ENCODE measurements at places on chromosomes 2 and 18.

GRCh38 chr2:10777111-10777841, 35.3 kb downstream of the PDIA6 start:
- DNase-seq, result no peak

DNA sequence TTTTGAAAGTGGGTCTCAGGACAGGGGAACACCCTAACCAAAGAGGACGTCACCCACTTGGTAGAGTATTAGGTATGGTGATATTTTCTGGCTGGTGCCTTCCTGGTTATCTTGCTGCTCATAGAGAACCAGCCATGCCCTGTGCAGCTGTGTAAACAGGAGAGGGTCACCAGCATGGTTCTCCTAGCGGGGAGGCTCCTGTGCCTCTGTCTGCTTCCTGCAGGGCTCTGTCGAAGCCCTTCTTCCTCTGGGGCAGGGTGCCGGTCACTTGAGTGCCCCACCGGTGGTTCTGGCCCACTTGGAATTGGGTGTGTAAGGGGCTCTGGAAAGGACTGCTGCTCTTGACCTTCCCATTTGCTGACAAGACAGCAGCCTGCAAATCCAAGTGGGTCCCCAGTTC, 131.6 kb upstream of the MSH6 start:
- DNase-seq, result no peak

- no peak for DNase-seq
These were observed 353.5 kb downstream of the SETBP1 start for GRCh38 chr18:45034179-45034578.

DNA sequence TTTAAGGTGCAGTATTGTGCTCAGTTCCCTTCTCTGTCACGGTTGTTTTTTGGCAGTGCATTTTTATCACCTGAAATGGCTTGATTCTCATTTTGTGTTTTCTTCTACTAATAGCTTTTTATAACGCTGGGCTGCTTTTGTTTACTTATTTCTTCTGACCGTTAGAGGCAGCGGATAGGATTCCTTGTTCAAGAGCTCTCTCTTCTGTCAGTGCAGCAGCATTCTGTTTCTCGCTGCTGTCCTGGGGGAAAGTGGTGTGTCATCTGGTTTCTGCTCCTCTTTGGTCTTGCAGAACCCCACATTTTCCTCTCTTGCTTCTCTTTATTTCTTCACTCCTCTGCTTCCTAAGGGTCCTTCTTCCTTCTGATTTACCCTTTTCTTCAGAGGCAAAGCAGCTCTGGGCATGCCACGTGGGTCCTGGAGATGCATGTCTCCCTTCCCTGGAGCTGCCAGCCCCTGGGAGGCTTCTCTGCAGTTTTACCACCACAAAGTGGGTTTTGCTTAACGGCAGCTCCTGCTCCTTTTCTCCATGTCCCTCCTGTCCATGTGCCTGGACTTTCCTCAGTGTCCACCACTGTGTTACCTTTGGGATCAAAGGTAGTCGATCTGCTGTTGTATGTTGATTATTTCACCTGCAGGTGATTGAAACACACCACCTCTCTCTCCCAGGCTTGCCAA, 47.3 kb upstream of the SNTG2 start:
- DNase-seq, result no peak

DNA sequence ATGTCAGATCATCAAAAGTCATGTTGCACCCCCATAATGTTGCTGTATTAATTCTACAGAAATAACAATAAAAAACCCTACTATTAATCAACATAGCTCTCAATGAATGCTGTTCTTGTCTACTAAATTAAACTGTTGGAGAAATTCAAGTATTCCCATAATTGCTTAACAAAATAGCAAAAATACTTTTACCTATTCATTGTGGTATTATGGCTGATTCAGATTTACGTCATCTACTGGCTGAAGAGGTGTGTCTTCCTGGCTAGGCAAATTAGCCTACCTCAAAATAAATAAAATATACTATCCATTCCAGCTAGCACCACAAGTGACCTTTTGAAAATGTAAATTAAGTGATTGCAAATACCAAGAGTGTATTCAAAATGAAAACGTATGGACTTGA, 249.4 kb downstream of the MEIS1 start:
- DNase-seq, result no peak

- DNase-seq, result no peak
These were observed 68.7 kb downstream of the COL4A4 start for GRCh38 chr2:227095346-227095745.

- no peak for DNase-seq
These were observed 1.7 kb upstream of the CATIP start for GRCh38 chr2:218354850-218355443.

- no peak for DNase-seq
These were observed 1.7 kb downstream of the TBC1D8 start for GRCh38 chr2:101149241-101150192.

- DNase-seq, result no peak
These were observed 130.6 kb upstream of the HAAO start for GRCh38 chr2:42922790-42923579.

DNA sequence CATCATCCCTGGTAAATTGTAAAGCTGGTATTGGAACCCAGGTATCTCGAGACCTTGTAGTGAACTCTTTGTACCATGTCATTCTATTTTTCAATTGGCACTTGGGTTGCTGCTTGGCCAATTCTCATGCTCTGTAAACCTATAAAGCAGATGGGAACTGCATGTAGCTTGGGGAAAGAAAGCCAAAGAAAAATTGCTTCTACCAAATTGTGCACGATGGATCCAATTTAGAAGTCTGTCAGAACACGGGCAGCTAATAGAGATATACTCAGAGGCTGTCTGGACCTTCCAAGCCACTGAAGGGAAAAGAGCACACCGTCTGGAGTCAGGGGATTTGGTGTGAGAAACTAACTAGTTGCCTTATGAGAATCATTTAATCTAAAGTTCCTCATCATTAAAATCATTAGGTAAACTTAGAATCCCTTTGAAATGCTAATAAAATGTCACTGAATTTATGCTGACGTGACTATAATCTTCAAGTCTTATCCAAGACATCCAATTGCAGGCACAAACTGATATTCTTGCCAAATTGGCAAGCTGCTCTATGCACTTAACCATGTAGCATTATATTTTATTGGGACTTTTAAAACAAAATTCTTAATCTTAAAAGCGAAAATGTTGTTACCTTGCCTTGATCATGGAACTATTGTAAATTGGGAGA, 206.8 kb downstream of the DCC start:
- DNase-seq, result no peak

- DNase-seq, result no peak
These were observed 6.8 kb upstream of the DSG3 start for GRCh38 chr18:31440787-31441186.

GRCh38 chr2:46534589-46534988, 55.2 kb downstream of the TMEM247 start:
- no peak for DNase-seq
